ENCODE measurements at places on chromosomes 5 and 9.

DNA sequence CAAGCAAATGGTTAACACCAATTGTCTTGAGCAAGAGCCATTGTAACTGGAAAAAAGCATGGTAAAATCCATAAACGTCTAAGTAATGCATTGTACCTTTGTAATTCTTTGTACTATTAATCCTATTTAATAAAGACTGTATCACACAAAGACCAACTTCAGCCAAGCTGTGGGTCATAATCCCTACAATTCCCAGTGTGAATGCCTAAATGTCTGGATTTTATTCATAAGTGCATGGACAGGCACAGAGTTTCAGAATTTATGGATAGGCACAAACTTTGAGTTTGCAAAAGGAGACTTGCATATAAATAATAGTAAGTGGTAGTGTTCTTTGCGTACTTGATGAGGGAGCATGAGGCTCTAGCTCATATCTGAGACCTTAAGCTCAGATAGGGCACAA, 1280.2 kb upstream of the WWC1 start:
- DNase-seq = no peak

- DNase-seq = no peak
Measured at GRCh38 chr5:157571357-157571827, 4.2 kb downstream of the ADAM19 start.

DNA sequence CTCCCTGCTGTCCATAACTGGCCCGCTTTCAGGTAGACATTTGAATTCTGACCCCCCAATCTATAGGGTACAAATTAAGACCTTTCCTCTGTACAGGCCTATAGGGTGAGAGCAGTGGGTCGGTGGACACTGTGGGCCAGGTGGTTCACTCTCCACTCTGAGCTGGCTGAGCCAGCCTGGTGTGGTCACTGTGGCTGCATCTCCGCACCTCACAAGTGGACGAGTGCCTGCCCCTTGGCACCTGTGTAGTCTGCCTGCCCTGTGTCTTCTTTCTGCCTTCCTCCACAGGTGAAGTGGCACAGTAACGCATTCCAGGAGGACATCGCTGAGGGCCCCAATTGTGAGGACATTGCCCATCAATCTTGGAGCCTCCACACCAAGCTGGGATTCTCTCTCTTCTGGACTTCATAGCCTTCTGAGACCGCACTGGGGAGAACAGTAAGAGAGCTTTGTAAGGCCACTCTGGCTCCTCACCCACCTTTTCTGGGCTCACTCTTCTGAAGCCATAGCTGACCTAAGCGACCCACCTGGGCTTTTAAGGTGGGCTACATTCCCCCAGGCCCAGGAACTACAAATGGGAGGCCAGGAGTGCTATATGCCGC, 33.5 kb upstream of the JADE2 start:
- DNase-seq = no peak

- no peak for DNase-seq
Measured at GRCh38 chr5:132739232-132739631, 1.9 kb upstream of the KIF3A start.

- no peak for DNase-seq
Measured at GRCh38 chr9:20865347-20865746, 166.1 kb downstream of the HACD4 start.

DNA sequence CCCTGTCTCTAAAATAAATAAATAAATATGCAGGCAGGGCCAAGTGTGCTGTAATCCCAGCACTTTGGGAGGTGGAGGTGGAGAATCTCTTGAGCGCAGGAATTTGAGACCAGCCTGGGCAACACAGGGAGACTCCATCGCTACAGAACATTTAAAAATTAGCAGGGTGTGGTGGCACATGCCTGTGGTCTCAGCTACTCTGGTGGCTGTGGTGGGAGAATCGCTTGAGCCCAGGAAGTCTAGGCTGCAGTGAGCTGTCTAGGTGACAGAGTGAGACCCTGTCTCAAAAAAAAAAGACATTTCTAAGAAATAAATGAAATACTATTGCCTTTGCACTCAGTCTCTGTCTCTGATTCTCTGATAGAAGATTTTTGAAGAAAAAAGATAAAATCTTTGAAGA, 1.2 kb upstream of the PCDHGA10 start:
- DNase-seq = no peak

- DNase-seq = no peak
Measured at GRCh38 chr5:172319708-172320441, 36.3 kb upstream of the UBTD2 start.

DNA sequence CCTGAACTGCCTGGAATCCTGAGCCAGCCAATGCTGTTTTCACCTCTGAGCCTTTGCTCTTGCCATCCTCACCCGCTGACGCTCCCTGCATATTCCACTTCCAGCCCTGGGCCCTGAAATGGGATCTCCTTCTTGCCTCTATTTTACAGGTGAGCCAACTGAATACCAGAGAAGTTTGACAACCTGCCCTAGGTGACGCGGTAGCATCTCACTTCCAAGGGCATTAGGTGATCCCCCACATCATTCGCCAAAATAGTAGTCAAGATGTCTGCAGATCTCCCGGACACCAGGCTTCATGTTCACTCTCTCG, 43.5 kb downstream of the FOXI1 start:
- DNase-seq = no peak

- no peak for DNase-seq
Measured at GRCh38 chr5:10660720-10661387, 97.0 kb downstream of the ANKRD33B start.

DNA sequence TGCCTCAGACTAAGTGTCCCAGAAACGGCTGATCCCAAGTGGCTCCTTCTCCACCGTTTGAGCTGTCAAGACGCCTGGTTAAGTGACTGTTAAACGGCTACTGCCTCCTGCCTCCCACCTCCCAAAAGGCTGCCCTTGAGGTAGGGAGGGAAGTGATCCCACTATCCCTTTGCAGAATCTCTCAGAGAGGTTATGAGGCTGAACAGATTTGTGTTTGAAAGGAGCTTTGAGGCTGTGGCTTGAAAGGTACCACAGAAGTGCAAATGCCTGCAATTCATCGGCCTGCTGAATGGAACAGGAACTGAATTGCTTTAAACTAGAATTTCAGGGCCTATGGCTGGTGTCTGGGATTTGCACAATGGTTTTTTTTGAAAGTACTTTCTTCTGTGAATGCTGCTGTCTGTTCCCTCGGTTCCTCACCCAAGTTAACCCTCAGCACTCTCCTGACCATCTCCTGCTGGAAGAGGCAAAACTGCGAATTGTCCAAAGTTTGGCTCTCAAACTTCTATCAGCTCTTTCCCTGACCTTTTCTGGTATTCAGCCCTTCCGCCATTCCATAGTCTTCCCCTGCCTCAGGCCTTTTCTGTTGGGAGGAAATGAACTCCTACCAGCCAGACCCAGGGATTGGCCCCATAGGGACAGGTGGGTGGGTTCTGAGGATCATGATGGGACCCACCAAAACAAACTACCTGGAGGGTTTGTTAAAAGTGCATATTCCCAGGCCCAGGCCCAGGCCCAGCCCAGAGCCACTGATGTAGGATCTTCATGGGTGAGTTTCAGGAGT, 453.3 kb downstream of the KDM4C start:
- no peak for DNase-seq

- DNase-seq = no peak
Measured at GRCh38 chr5:87300176-87300575, 32.5 kb downstream of the RASA1 start.

Data from D721Med (cell line).